ENCODE measurements at places on chromosomes 7 and 10.

DNA sequence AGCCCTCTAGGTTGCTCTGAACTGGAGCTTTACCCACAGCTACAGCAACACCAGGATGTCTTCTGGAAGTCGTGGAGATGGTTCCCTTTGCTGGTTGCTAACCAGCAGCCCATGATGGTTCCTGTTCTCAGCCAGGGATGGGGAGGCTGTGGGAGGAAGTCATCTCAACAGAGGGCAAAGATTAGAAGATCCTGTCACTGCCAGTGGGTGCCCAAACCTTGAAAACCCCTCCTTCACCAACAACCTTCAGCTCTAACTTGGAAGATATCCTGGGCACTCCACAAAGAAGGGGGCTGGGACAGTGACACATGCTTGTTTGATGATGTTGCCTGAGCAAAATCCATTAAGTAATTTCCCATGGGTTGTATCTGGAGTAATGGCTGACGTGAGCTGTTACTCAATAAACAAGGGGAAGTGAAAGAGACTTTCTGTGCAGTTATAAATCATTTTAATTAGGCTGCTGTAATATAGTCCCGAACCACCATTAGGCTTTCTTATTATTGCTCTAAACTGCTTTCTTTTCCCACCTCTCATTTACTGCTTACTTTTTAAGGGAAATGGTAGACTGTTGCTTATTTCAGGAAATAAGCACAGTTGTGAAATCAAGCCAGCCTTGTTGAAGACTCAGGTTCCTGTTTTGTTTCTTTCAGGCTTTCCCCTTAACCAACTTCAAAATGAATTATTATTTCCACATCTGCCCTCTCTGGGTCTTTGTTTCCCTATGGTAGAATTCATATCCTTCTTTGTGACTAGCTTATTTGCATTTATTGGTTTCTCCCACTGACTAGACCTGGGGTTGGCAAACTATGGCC, 124.8 kb downstream of the PPP1R17 start:
- no peak for DNase-seq

DNA sequence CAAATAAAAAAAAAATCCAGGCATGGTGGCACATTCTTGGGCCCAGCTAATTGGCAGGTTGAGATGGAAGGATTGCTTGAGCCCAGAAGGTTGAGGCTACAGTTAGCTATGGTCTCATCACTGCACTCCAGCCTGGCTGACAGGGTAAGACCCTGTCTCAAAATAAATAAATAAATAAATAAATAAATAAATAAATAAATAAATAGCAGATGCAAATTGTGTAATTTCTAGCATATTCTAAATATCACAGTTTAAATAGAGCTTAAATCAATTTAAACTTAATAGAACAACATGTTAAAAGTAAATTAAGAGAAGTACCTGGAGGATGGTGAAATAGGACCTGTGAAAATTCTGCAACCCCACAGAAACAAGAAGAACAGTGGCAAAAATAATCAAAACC, 290.5 kb downstream of the TFEC start:
- no peak for DNase-seq

DNA sequence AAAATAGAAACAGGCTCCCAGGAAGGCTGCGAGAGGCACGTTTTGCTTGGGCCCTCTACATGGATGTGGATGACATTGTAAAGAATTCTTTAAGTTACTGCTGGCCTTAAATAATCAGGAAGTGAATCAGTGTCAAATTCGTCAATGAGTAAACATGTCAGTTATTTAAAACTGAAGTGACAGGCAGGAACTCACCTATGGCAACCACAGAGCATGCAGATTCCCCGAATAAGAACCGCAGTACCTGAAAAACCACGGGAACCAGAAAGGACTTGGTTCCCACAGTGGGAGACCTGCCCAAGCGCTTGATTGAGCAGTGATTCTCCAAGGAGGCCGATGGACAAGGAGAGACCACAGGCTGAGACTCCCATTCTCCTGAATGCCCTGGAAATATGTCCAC, 351.2 kb upstream of the AKR1E2 start:
- DNase-seq, result no peak

DNA sequence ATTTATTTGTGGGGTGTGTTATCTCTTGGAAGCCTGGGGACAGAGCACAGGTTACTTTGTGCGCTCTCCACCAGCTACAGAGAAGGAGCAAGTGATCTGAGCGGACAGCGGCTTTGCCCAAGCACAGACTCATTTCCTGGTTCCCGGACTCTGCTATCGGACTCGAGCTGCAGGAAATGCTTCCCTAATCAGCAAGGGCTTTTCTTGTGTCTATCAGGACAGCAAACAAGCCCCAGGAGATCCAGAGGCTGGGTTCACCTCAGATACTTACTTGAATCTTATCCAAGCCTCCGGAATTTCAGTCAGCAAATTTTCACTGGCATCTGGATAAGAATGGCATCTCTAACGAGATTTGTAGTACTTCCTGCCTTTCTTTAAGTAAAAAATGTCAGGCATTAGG, 27.8 kb downstream of the MRC1 start:
- no peak for DNase-seq

DNA sequence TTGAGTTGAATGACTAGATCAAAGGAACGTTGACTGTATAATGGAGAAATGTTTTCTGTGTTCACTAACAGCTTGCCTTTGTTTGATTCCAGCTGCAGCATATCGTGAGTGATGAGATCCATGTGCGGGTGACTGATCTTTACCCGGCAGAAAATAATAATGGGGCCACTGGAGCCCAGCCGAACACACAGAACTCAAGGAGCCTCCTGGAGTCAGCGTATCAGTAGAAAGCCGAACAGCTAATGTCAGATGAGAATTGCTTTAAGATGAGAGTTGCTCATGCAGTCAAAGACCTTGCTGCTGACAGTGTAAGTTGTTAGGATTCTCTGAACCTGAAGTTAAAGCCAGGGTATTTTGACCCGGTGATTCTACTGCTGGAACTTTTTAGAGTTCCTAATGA, 34.3 kb upstream of the MTPAP start:
- DNase-seq, result no peak

DNA sequence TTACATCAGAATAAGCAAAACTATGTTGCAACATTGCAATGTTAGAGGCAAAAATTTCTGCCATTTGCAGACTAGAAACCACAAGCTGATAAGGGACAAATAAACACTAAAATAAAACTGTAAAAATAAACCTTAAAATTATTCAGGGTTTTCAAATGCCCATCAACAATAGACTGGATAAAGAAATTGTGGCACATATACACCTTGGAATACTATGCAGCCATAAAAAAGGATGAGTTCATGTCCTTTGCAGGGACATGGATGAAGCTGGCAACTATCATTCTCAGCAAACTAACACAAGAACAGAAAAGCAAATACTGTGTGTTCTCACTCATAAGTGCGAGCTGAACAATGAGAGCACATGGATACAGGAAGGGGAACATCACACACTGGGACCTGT, 385.0 kb downstream of the PHF14 start:
- DNase-seq, result no peak

DNA sequence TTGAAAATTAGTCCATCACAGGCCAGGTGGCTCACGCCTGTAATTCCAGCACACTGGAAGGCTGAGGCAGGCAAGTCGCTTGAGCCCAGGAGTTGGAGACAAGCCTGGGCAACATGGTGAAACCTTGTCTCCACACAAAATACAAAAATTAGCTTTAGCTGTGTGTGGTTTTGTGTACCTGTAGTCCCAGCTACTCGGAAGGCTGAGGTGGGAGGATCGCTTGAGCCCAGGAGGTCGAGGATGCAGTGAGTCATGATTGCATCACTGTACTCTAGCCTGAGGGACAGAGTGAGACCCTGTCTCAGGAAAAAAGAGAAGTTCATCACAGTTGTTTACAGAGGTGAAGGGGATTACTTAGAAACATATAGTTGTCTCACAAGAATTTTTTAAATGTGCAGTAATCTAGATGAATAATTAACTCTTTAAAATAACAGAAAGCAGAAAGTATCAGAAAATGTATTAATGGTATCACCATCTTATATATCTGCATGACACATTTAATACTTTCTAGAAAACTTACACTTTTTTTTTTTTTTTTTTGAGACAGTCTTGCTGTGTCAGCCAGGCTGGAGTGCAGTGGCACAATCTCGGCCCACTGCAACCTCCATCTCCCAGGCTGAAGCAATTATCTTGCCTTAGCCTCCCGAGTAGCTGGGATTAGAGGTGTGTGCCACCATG, 8.9 kb downstream of the LCOR start:
- no peak for DNase-seq

DNA sequence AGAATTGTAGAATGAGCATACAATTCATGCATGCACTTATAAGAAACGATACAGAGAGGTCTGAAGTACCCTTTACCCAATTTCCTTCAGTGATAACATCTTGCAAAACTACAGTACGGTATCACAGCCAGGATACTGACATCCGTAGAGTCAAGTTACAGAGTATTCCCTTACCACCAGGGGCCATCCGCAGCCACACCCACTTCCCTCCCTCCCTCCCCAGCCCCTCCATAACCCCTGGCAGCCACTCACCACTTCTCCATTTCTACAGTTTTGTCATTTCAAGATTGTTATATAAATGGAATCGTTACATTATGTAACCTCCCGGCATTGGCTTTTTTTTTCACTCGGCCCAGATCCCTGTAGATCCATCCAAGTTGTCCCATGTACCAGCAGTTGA, 113.6 kb upstream of the RET start:
- DNase-seq, result no peak

DNA sequence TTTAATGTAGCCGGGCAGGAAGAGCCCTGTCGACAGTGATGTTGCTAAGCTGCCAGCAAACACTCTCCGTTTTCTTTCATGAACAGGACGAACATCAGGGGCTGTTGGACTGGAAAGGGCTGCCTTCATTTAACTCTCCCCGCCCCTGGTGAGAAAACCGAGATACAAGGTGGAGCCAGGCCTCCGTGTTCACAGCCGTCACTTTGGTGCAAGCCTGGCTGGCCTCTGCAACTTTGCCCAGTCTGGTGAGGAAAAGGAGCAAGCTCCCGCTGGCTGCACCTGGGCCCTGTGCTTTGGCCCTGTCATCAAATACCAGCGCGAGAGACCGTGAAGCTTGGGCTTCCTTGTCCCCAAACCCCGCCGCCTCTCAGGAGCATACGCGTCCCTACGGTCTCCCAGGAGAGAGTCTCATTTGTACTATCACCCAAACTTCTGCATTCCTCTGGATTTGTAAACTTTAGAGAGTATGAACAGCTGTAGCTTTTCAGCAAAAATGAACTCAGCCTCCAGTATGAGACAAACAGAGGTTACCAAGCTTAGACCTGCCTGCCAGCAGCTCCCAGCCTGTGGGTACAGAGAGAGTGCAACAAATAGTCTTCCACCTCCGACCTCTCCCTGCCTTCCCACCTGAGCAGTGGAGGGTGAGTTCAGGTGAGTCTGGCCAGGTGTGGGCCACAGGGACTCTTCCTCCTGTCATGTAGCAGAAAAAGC, 445.3 kb upstream of the MGMT start:
- DNase-seq, result no peak

DNA sequence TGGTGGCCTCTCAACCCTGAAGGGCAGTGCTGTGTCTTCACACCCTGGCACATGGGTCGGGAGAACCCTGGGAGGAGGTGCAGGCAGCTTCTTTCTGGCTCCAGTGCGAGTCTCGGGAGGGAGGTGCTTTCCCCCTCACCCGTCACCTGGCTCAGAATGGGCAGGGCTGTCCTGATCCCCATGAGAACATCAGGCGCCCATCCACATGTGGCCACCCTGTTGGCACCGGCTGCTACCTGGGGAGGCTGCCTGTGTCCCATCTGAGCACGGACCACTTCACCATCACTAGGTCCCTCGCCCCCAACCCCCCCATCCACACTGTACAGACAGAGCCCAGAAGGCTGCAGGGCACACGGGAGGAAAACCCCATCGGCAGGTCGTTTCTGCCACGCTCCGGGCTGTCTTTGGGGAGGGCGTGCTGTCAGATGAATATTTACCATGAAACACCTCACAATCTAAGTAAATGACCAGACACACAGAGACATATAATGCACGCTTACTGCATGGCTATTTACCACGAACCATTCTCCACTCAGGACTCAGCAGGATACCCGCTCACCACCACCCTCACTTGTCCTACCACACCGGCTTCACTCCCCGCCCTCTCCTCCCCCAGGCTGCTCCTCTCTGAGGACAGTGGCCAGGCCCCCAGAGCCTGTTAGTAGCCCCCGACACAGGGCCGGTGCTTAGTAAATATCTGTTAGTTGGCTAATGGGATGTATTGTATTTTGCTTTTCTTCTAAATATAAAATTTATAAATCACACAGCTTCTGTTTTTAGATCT, 282.2 kb downstream of the DNAJB6 start:
- no peak for DNase-seq

GRCh38 chr7:135666846-135667245, 4.5 kb downstream of the STMP1 start:
- DNase-seq, result no peak

DNA sequence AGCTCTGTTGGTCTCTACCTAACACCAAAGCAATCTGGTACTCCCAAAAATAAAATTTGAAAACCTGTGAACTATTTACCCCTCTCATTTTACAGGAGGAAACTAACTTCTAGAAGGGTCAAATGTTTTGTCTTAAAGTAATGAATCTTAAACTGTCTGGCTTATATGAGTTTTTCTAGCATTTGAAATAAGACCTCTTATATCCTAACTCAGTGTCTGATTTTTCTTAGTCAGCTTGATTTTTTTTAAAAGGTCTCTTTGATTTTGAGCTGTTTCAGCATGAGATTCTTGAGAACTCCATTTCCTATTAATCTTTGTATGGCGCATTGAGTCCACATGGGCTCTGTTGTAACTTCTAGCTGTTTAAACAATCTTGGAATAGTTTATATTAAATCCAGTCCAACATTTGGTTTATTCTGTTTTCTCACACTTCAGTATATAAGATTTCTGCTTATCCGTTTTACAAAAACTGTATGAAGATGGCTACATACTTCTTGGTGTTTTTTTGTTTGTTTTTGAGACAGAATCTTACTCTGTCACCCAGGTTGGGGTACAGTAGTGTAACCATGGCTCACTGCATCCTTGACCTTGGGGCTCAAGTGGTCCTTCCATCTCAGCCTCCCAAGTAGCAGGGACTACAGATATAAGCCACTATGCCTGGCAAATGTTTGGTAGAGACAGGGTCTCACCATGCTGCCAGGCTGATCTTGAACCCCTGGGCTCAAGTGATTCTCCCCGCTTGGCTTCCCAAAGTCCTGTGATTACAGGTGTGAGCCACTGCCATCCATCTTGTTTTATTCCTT, 91.1 kb downstream of the PPP1R9A start:
- no peak for DNase-seq

GRCh38 chr10:48981310-48981907, 41.8 kb upstream of the LRRC18 start:
- no peak for DNase-seq

GRCh38 chr7:48741545-48741944, 182.8 kb upstream of the CDC14C start:
- DNase-seq, result no peak

- DNase-seq, result no peak
Measured at GRCh38 chr7:12722636-12723605, 35.5 kb downstream of the ARL4A start.

DNA sequence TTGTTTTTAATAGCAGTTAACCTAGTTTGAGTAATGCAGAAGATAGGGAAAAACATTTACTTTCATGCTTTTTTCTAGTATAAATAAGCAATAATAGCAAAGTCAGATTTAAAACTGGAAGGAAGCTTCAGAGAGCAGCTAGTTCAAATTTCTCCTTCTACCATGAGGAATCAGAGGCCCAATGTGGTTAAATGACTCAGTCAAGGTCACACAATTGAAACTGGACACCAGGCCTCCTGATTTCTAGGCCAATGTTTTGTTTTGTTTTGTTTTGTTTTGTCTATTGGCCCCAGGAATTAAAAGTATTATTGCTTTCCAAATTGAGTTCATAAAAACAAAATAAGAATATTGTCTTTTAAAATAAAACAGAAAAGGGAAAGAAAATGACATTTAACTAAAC, 122.3 kb downstream of the TRIL start:
- DNase-seq, result no peak

- DNase-seq, result no peak
Measured at GRCh38 chr7:36127075-36127740, 25.8 kb upstream of the EEPD1 start.

Measured in NCI-H1436 treated with DMSO at 0.1 percent for 48 hours (cell line).